ENCODE measurements at places on chromosomes 2 and 18. TPM values are rescaled to one million over a fixed set of nuclear protein-coding genes. Genes with fewer than 3 reads are reported as not detected.

DNA sequence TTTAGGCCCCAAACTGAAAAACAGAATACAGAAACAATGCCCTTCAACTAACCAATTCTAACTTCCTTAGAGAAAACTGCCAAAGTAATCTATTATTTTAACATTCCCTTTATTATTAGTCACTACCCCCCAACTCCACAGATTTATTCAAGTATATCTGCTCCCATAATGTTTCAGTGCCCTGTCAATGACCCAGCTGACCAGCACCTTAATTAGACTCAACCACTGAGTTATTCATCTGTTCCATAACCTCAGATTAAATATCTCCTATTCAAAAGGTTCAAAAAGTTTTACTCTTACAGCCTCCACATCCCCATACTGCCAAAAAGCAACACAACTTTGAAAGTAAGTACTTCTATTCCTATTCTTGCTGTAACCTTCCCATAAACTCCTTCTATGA lies 202.4 kb downstream of the EXOC6B start:
- no peak for DNase-seq

- DNase-seq = no peak
Observed at GRCh38 chr2:135121016-135121657, 69.0 kb downstream of the RAB3GAP1 start.

CAD gene
- total RNA-seq = 63.6 TPM

DNA sequence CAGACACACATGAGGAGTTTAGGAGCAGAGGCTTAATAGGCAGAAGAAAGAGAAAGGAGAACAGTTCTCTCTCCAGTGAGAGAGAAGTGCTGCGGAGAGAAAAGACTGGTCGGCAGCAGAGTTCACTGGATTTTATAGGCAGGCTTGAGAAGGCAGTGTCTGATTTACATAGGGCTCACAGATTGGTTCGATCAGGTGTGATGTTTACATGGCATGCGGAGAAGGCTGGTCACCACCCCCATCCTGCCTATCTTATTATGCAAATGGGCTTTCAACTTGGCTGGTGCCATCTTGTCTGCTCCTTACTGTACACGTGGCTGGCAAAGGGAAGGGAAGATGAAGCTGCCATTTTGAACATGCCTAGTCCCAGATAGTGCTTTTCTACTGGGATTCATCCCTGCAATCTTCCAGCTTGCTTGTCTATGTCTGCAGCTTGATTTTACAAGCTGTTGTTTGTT lies 113.4 kb downstream of the AP1S3 start:
- DNase-seq = no peak

DNA sequence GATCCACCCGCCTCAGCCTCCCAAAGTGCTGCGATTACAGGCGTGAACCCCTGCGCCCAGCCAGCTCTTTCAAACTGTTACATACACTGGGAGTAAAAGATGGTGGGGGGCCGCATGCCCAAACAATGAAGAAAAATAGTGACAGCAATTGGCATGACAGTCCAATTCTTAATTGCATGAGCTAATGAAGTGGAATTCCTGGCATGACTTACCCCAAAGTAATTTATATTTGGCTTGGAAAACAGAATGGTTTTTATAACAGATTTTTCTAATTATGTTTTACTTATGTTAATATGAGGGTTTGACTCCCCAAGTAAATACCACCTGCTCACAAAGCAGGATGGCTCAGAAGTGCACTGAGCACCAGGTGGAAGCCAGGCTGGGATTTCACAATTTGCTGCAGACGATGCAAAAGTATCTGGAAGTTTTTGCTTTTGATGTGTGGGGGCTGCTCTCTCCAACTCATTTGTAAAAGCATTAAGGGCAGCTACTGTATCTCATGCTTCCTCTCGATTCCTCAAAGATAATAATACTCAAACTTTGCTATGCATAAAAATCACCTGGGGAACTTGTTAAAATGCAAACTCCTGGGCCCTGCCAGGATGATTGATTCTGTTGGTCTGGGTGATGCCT lies 24.0 kb upstream of the ATG16L1 start:
- DNase-seq = no peak

GRCh38 chr2:219406861-219407230 lies 11.3 kb upstream of the DES start:
- peak; percentile 74 for DNase-seq

DNA sequence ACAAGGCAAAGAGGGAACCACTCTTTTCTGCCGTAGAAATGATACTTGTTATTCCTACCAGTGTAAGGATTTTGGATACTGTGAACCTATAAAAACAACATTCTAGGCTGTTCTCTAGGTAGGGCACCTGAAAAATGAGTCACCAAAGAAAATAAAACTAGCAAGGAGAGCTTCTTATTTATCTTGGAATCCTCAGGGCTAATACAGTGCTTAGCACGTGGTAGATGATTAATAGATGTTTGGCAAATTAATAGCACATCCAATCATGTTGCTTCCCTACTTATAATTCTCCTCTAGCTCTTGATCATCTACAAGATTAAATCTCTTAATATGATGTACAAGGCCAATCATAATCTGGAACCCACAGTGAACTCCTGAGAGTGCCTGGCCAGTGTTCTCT lies 73.1 kb downstream of the AAK1 start:
- no peak for DNase-seq

FN1 gene
- total RNA-seq = 125 TPM

SKOR2 gene
- not detected for total RNA-seq

DNA sequence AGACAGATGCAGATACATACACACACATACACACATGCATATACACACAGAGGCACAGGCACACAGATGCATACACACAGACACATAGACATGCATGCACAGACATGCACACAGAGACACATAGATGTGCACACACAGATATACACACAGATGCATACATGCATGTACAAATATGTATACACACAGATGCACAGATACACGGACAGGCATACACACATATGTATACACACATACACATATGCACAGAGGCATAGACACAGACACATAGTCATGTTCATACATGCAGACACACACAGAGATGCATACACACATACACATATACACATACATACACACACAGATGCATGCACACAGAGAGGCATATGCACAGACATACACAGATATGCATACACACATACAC lies 437.3 kb upstream of the SMIM21 start:
- no peak for DNase-seq

KIAA2012 gene
- not detected for total RNA-seq

DNA sequence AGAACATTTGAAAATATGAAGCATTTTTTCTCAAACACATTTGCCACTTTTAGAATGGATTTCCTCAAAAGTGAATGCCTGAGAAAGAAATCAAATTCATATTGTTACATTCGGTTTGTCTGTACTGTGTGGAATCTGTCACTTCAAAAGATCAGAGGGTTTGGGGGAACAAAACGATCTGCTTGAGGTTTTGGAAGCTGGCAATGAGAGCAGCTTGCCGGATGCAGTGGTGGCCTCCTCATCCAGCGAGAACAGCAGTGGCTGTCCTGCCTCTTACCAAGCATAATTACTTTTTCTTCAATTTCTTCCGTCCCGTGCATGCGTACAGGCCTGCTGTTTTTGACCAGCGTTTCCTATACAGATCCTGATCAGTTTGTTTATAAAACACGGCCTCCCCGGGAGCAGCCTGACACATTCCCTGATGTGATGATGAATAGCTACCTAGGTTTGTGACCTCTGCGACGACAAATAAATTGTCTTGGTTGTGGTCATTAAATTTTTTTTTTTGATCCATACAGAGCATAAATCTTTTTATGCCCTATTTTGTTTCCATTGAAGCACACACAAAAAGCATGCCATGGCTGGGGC lies 45.2 kb downstream of the ITGA6 start:
- DNase-seq = no peak

- no peak for DNase-seq
Observed at GRCh38 chr18:2534906-2535305, 36.4 kb downstream of the METTL4 start.

- no peak for DNase-seq
Observed at GRCh38 chr2:212117926-212118325, 420.7 kb downstream of the ERBB4 start.

DNA sequence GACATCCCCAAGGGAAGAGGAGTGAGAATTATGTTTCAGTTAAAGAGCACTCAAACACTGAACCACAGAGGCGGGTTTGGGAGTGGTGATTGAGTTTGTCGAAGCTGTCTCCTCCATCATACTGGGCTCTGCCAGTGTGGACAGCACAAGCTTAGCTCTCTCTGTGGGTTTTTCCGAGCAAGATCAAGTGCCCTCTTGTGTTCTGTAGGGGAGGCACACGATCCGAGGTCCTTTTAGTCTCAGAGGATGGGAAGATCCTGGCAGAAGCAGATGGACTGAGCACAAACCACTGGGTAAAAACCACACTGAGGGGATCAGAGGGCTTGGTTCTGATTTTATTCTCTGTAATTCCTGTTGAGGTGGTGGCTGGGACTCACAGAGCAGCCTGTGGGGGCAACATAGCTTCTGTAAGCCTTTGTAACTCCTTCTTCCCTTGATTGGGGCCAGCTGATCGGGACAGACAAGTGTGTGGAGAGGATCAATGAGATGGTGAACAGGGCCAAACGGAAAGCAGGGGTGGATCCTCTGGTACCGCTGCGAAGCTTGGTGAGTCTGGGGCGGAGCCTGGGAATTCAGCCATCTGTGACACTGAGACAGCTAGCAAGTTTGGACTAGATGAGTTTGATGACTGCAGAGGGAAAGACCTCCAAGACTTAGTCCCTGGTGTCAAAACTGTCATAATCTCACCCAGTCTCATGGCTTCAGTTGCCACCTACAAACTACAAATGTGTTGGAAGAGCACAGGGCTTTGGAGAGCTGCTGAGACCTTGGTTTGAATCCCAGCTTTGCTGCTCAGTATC lies 2.0 kb downstream of the NAGK start:
- no peak for DNase-seq

DNA sequence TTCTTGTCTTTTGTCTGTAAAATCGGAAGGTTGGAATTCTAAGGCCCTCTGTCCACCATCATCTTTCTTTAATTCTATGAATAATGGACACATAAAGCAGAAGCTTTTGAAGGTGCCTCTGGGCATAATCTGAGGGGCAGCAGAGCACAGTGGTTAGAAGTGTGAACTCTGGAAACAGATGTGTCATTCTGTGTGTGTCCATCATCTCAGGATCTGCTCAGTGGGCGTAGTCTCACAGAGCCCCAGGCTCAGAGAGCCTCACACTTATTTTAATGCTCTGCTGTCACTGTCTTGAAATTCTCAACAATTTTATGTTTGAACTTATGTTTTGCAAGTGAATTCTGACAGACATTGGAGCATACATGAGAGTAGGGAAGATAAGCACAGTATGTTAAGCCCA lies 31.0 kb upstream of the CCDC93 start:
- no peak for DNase-seq

Data from ureter (tissue), 1 donor.